AG04450 (cell line): ENCODE measurements at places on chromosomes 7 and 10.
A peak's percentile ranks its signal among the peaks of the same experiment; 100 is the strongest.

DNA sequence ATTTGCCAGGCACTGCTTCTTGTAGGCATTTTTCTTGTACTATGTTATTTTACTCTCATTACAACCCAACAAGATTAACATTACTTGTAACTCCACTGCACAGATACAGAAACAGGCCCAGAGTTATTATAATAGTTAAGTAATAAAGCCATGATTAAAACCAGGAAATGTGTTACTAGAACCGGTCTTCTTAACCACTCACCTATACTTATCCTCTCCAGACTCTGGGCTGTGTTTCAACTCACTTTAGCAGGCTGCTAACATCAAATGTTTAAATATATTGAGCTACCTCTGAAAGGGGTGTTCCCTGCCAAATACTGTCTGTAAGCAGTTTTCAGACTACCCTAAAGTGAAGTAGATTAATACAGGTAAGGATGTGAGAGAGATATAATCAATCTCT, 1227.8 kb downstream of the SORCS3 start:
- DNase-seq = no peak

- no peak for DNase-seq
Measured at GRCh38 chr7:110105307-110105706, 985.6 kb upstream of the LRRN3 start.

GRCh38 chr7:2635810-2636701, 4.3 kb downstream of the TTYH3 start:
- DNase-seq = no peak

- no peak for DNase-seq
Measured at GRCh38 chr7:2032876-2033407, 199.8 kb downstream of the MAD1L1 start.

- no peak for DNase-seq
Measured at GRCh38 chr10:73948947-73949633, 38.2 kb downstream of the PLAU start.

DNA sequence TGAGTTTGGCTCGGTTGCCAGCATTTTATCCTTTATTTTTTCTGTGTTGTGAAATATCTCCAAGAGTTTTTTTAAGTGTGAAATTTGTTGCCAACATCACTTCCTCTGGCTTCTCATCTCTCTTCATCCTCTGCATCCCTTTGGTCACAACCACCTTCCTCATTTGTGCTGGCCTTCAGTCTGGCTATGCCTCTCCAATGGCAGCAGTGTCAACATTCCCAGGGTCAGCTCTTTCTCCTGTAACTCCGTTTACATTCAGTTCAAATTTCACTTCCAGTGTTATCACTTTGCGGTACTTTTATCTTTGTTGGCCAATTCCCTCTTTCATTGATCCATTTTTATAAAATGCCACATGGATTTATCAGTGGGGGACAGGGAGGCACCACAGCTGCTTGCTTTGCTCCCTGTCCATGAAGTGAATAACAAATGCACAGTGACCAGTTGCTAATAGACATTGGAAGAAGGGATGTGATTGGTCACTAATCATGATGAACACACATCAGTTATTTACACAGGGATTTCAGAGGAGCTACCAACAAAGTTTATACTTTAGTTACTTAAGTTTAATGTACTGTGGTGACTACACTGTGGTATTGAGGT, 311.4 kb upstream of the LRGUK start:
- DNase-seq = peak; percentile 20

GRCh38 chr10:5564537-5565204, 39.9 kb downstream of the CALML3 start:
- DNase-seq = no peak

DNA sequence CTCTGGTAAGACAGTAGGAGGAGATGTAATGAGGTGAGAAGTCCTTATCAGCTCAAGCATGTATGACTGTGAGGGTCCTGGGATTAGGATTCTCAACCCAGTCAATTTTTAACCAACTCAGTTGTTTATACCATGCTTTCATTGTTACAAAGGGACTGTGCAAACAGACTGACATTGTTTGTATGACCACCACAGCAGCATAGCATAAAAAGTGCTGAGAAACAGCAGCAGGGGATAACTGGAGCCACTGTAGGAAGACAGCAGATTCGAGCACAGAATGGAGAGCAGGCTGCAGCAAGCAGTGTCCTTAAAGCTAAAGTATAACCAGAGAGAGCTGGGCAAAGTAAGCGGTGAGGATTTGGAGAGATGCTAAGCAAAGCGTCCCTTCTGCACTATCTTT, 829.5 kb downstream of the REEP3 start:
- no peak for DNase-seq

- no peak for DNase-seq
Measured at GRCh38 chr7:29562307-29562706, 1.3 kb upstream of the PRR15 start.

GRCh38 chr7:24018331-24018730, 265.7 kb upstream of the NPY start:
- DNase-seq = no peak

GRCh38 chr7:48438206-48438605, 266.9 kb downstream of the ABCA13 start:
- no peak for DNase-seq

- DNase-seq = no peak
Measured at GRCh38 chr10:26067680-26068079, 133.7 kb downstream of the MYO3A start.

- DNase-seq = no peak
Measured at GRCh38 chr10:122733931-122734665, 34.5 kb upstream of the C10orf120 start.

- no peak for DNase-seq
Measured at GRCh38 chr10:24575481-24576002, 148.1 kb downstream of the ARHGAP21 start.

- DNase-seq = no peak
Measured at GRCh38 chr10:119023553-119023868, 6.0 kb upstream of the NANOS1 start.

- no peak for DNase-seq
Measured at GRCh38 chr10:113047151-113047550, 97.1 kb downstream of the TCF7L2 start.

DNA sequence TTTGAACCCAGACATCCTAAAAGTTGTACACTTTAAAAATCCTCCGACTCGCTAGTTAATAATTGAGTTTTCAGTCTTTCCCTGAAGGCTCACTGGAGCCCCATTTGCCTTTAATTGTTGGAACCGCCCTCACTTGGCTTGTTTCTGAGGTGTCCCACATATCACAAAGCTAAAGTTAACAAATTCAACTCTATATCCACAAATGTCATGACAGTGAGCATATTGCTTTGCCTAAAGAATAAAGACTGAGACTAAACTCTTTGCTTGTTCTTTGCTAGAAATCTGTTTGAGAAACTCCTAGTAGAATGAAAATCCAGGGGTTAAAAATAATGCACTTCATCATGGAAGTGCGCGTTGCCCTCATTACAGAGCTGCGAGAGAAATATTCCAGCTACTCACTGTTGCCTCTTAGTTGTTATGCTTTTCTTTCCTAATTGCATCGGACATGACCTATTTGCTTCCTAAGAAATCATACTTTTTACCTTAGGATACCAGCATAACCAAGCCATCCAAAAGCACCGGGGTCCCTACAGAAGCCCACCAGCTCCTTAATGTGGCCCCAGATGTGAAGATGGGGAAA, 752 bp downstream of the THSD7A start:
- no peak for DNase-seq

- DNase-seq = no peak
Measured at GRCh38 chr7:41974870-41975557, 262.0 kb downstream of the GLI3 start.

GRCh38 chr7:107025449-107026103, 18.9 kb upstream of the PRKAR2B start:
- no peak for DNase-seq

- no peak for DNase-seq
Measured at GRCh38 chr7:11625669-11626068, 206.3 kb downstream of the THSD7A start.

- no peak for DNase-seq
Measured at GRCh38 chr10:132238371-132239125, 51.8 kb downstream of the DPYSL4 start.

DNA sequence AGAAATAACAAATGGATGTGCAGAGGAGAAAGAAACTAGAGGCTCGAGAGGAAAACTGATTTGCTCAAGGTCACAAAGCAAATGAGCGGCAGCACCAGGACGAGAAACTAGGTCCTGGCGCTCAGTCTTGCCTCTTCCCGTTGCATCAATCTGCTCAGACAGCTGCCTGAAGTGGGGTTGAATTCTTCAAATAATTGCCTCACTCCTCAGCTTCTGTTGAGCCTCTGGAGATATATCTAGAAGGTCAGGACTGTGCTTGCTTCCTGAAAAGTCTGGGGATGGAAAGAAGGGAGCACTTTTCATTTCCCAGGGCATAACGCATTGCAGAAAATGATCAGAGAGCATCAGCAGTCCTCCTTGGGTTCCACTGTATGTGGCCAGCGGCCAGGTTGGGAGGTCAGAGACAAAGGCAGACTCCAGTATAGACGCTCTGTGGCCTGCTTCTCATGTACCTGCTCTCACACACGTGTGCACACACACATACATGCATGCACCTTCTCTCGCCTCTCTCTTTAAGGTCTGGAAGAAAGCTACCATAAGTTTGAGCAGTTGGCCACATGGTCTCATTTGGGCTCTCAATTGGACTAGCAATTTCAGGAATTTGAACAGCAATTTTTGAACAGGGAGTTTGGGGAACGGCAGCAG, 83.7 kb upstream of the DUSP5 start:
- DNase-seq = no peak

GRCh38 chr10:1542941-1543340, 194.4 kb downstream of the ADARB2 start:
- no peak for DNase-seq
